NCI-H2081 treated with DMSO at 0.1 percent for 48 hours (cell line): ENCODE measurements at places on chromosomes 3 and 15.
A peak's percentile ranks its signal among the peaks of the same experiment; 100 is the strongest.

DNA sequence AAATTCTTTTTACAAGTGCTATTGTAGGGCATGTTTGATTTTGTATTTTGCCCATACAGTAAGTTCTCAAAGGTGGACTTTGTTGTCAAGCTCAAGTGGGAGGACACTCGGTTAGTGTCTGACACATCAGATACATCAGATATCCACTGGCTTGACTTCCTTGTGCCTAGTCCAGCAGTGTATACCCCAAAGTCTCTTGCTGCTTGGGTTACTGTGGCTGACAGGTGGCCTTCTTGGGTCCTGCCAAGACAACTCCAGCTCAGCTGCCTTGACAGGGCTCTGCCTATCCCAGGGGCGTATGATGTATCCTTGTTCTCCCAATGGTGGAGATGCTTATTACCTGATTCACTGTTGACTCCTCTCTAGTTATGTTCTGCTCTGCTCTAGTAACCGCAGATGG is 214.9 kb downstream of the CBLB start:
- DNase-seq, result no peak

DNA sequence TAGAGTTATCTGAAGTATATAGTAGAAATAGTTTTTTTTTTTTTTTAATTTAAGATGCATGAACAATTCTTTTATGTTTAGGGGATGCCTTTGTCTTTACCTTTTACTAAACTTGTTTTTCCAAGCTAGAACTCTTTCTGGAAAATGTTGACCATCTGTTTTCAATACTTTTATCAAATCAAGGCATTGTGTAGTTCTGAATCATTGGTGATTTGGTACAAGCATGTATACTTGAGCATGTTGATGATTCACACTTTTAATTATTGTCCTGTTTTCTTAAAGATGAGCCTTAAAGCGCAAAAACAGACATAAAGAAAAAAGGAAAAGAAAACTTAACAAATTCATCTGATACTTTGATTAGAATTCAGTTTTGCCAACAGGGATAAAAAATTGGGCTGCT is 28.3 kb downstream of the PDCD6IP start:
- DNase-seq, result no peak

DNA sequence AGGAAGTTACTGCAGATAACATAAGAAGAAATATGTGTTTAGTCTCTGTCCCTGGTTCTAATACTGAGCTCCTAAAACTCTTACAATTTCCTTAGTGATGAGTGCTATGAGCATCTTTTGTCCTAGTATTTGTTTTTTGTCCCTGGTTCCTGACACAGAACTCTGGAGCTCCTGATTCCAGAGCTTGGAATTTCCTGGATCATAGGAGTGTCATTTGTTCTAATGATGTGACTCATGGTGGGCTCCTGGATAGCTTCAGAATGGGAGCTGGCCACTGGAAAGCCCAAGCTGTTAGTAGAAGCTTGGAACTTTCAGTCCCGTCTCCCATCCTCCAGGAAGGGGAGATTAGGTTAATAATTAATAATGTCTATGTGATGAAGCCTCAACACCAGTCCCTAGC is 98.2 kb downstream of the CNTN6 start:
- no peak for DNase-seq

GRCh38 chr3:71466483-71466882 is 117.0 kb downstream of the FOXP1 start:
- DNase-seq, result no peak

- no peak for DNase-seq
Measured at GRCh38 chr3:108818404-108818803, 4.2 kb upstream of the TRAT1 start.

- DNase-seq, result no peak
Measured at GRCh38 chr15:62636823-62637573, 405.5 kb upstream of the TPM1 start.

GRCh38 chr15:25863111-25863967 is at the start of gene ATP10A:
ATP10A (minus strand) TSS chr15:25863327; CDS start chr15:25863096, 231 bp downstream.
- no peak for DNase-seq

DNA sequence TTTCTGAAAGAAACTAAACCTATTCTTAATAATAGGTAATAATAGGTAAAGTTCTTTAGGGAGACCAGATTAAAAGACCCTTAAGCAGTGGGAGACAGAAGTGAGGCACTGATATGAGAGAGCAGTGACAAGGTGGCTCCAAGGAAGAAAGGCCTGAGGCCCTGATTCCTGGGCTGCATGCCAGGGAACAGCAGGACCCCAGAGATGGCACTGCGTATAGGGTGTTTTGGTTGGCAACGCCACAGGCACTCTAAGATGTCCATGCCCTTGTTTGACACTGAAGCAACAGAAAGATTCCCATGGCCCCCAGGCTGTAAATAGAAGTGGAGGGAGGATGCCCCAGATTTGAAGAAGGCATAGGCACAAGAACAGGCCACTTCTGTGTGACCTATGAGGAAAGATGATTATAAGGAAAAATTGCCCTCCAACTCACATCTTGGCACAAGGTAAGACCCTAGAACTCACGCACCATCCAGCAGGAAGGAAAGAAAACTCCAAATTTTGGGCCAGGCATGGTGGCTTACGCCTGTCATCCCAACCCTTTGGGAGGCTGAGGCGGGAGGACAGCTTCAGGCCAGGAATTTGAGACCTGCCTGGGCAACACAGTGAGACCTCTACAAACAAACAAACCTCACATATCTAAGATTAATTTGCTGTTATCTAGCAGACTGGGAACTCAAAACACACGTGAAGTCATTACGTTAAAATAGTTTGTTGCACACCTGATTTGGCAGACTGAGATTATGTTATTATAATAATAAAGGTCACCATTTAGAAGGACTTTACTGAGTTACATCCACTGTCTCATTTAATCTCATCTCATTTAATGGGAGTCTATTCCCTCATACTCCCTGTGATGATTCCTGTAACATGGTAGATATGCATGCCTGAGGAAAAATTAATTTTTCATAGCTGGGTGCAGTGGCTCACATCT is 10.5 kb upstream of the BLM start:
- peak; percentile 54 for DNase-seq

GRCh38 chr3:29488922-29489321 is 208.1 kb downstream of the RBMS3 start:
- no peak for DNase-seq

DNA sequence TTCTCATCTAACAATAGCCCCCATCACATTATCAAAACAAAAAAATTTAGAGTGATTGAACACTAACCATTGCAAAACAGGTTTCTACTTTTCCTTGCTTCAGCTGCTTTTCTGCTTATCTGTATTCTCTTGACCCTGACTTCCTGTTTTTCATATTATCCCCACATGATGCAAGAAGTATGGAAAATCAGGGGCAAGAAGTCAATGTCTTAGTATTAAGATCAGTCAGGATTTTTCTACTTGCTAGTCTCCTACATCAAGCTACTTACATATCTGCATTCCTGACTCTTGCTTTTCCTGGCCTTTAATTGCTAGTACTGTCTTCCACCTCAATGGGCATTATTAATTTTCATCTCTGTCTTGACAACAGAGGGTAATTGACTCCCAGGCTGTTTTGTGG is 300.2 kb downstream of the OTOL1 start:
- DNase-seq, result no peak

GRCh38 chr3:112688085-112688769 is 47.3 kb upstream of the CCDC80 start:
- DNase-seq, result no peak

- no peak for DNase-seq
Measured at GRCh38 chr15:94353488-94353820, 122.1 kb downstream of the MCTP2 start.

- peak; percentile 11 for DNase-seq
Measured at GRCh38 chr3:124097362-124098131, 105.6 kb upstream of the ROPN1 start.

DNA sequence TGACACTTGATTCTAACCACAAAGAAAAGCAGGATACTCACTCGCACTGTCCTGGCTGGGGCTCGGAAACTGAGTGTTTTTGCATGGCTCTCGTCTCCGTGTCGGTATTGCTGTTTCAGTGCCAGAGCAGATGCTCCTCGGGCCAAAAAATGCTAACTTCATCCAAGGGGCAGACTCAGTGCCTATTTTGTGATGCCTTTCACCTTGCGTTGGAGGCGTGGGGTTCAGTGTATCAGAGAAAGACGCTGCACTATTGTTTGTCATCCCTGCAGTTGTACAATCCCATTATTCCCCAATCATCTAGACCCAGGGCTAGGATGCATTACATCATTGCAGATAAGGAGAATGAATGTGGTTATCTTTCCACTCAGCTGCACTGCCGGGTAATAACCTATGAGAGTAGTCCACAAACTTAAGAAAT is 1.4 kb downstream of the CACNA2D3 start:
- DNase-seq, result no peak

DNA sequence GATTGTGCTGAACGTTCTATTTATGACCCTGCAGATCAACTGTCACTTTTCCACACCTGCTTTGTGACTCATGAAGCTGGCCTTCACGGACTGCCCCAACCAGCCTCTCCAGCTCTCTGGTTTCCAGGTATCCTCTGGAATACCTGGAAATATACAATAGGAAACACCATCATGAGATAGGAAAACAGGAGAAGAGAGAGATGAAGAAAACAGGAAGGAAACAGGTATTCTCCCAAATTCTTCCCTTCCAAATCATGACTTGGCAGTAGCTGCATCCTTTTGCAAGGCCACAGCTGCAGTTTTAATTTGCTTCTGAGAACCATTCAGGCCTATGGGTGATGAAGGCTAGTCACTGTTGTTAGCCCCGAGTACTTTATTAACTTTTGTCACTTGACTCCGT is 909.1 kb downstream of the EPHA3 start:
- no peak for DNase-seq

GRCh38 chr15:27481768-27482167 is 510.8 kb downstream of the GABRG3 start:
- DNase-seq, result no peak

DNA sequence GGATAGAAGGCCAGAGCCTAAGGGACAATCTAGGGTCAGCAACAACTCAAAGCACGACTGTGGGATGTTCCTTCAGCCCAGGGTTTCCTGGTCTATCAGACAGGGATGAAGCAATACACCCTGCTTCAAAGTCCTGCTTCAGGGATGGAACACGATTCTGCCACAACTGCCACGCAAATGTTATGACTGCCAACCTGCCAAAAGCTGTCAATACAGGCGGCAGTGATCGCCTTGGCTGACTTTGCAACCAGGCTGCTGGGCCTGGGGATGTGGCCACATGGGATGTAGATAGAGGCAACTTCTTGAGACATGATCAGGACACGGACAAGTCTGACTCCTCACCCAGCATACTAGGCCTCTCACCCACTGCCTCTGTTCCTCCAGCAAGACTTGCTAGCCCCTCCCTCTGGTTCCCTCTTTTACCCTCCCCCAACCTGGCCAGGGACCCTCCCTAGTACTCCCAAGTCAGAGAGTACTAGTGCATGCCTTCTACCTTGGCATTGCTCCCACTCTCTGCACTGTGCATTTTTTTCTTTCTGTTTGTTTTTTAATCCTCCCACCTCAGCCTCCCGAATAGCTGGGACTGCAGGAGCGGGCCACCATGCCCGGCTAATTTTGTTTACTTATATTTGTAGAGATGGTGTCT is 7.6 kb downstream of the CCDC12 start:
- DNase-seq, result no peak
